Suppressor macrophage (primary cell): ENCODE measurements at places on chromosomes 13 and 19.

GRCh38 chr13:23394821-23395220, 38.7 kb downstream of the SACS start:
- no peak for DNase-seq

- no peak for DNase-seq
Observed at GRCh38 chr13:49146950-49147355, 73.2 kb upstream of the MLNR start.

DNA sequence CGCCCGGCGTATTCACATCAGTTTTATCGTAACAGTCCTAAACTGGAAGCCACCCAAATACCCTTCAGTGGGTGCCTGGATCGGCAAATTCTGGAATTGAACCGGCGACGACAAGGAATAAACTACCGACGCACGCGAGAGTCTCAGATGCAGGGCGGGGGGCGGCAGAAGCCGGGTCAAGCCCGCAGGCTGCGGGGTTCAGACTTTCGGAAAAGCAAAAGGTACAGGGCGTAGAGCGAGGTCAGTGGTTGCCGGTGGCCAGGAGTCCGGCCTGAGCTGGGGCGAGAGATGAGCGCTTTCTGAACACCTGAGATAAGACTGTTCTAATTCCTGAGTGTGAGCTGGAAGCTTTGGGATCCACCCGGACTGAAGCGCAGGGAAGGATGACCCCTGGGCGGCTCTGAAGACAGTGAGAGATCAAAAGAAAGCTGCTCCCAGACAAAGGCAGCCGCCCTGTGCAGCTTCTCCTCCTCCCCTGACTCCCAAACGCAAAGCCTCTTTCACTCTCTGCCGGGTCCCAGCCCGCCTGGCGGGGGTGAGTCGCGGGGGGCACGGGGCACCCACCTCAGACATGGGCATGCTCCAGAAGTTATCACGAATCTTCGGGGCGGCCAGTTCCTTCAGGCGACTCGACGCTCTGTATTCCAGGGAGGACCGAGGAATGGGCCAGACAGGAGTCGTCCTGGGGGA, 26.2 kb upstream of the MIER2 start:
- DNase-seq, result no peak

- no peak for DNase-seq
Observed at GRCh38 chr19:21317821-21318220, 11.4 kb downstream of the ZNF708 start.

- DNase-seq, result no peak
Observed at GRCh38 chr19:56712611-56713276, 41.2 kb upstream of the ZNF835 start.

DNA sequence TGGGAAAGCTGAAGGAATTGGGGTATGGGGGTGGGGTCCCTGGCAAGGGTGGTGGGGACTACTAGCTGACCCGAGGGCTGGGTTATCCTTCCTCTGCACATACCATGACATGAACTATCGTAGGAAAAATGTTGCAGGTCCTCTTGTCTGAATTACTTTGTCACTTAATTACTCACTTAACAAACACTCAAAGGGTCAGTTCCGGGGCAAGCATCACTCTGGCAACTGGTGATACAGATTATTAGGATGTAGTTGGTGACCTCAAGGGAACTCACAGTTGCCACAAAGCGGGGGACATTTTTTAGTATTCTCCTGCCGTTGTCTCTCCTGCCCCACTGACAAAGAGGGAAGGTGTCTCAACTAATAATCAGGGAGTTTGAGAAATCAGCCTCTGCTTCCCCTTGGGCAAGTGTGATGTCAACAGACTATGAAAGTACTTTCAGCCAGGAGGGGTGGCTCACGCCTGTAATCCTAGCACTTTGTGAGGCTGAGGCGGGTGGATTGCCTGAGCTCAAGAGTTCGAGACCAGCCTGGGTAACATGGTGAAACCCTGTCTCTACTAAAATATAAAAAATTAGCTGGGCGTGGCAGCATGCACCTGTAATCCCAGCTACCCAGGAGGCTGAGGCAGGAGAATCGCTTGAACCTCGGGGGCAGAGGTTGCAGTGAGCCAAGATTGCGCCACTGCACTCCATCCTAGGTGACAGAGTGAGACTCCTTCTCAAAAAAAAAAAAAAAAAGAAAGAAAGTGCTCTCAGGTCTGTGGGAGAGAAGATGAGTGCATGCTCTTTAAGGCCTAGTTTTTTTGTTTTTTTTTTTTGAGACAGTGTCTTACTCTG, 10.3 kb downstream of the DNAJB1 start:
- DNase-seq, result peak; percentile 85

GRCh38 chr13:41956272-41956671, 4.6 kb downstream of the VWA8 start:
- DNase-seq, result no peak

GRCh38 chr19:6589711-6590257, 1.2 kb downstream of the CD70 start:
- no peak for DNase-seq

DNA sequence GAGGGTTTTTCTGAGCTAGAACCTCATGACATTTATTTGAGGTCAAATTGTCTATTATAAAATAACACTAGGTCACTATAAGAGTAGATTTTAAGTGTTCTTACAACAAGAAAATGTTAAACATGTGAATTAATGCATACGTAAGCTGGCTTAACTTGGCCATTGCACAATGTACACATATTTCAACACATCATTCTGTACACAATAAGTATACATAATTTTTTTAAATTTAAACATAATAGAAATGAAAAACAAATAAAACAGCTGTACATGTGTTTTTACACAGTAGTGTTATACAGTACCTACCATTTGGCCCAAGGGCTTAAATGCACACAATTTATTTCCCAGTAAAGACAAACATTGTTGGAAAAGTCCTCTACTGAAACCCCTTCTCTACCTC, 269.9 kb downstream of the DACH1 start:
- no peak for DNase-seq

GRCh38 chr13:33213024-33213768, 72.4 kb downstream of the STARD13 start:
- DNase-seq, result no peak

GRCh38 chr19:31262725-31263191, 86.5 kb downstream of the TSHZ3 start:
- no peak for DNase-seq

- peak; percentile 50 for DNase-seq
Observed at GRCh38 chr13:46062185-46062584, 9.6 kb upstream of the ZC3H13 start.

DNA sequence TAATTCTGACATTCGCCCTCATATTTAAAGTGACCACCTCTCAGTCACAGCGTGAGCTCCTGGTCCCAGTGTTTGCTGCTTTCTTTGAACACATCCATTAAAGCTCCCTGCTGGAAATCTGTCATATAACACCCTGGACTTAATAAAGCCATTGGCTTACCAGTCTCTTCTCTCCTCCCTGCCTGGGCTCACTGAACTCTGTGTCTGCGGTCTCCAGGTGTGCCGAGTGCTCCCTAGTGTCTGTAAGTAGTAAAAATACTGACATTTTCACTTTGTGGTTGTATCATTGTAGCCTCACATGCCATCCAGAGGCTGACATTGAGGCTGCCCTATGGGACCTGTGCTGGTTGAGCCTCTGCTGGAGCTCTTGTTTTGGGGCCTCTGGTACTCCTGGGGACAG, 2.6 kb upstream of the PSG11 start:
- DNase-seq, result no peak

DNA sequence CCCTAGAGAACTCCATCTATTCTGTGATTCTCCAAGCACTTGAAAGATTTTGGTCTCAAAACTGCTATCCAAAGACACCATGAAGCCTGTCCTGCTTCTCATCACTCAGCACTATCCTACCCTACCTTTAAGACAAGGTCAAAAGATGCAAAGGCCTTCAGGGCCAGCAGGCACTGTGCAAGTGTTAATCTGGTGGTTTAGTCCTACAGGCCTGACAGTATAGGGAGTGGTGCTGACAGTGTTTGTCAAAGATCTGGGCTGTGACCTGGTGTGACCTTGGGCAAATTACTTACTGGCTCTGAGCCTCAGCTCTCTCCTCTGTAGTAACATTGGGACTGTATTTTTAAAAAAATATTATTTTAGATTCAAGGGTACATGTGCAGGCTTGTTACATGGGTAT, 28.0 kb downstream of the SIAH3 start:
- no peak for DNase-seq

DNA sequence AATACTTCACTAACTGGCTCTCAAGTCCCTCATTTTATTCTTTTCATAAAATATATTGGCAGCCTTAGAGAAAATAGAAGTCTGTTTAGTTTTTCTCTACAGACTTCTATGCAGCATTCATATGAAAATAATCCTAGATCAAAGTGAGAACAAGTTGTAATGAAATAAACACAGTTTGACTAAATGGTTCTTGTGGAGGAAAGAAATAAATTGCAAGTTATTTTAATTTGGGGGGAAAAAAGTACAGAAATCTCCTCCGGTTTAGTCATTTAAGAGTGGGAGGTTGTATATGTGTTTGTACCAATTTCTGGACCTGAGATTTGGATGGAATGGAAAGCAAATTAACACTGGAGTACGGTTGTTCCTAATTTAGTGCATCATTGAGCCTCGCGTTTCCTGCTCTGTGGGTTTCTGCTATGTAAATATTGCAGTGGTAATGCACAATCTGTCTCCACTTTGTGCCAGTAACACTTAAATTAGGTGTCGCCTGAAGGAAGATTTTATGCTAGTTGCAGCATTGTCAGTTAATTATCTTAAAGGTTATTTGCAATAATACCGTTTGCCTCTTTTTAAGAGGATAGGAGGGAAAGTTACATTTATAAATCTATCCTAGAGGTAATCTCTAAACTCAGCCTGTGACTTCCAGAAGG, 100.2 kb downstream of the ZIC5 start:
- DNase-seq, result no peak

- peak; percentile 35 for DNase-seq
Observed at GRCh38 chr19:6590827-6591319, at the start of gene CD70. Gene CD70 (minus strand): TSS chr19:6591150. CDS start chr19:6591002, 148 bp downstream.

DNA sequence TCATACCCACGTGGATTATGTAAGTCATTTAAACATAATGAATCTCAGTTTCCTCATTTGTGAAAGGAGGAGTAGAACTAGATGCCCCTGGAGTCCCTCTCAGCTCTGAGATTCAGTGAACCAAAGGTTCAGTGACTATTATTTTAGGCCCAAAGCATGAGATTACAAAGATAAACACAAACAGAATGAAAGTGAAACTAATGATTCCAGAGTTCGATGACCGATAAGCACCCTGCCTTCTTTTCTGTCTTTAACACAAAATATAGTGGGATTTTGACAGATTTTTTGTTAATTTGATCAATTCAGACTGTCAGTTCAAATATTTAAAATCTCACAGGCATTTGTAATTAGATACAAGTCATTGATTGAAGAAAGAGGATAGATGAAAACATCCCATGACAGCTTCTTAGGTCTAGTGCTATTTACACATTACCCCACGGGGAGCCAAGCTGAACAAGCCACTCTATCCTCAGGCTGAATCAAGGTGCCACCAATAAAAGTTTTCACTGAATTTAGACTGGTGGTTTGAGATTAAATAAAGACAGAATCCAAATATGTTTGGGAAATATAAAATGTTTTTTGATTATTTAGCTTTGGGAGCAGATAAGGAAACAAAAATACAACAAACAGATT, 64.6 kb upstream of the RAP2A start:
- peak; percentile 48 for DNase-seq

DNA sequence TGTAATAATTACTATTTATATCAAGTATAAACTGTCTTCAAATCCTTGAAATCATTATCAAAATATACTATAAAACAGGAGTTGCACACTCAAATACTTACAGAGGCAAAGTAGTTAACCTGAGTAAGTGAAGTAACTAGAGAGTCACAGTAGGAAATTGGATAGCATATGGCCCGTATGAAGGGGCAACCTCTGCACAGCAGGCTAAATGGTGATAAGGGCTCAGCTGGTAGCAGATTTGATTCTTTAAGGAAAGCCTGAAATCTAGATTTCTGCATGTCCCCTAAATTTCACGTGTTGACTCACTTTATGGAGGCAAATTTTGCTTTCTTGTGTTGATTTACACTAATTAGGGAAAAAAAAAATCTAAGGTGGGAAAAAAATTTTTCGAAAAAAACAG, 46.4 kb downstream of the STOML3 start:
- DNase-seq, result no peak

DNA sequence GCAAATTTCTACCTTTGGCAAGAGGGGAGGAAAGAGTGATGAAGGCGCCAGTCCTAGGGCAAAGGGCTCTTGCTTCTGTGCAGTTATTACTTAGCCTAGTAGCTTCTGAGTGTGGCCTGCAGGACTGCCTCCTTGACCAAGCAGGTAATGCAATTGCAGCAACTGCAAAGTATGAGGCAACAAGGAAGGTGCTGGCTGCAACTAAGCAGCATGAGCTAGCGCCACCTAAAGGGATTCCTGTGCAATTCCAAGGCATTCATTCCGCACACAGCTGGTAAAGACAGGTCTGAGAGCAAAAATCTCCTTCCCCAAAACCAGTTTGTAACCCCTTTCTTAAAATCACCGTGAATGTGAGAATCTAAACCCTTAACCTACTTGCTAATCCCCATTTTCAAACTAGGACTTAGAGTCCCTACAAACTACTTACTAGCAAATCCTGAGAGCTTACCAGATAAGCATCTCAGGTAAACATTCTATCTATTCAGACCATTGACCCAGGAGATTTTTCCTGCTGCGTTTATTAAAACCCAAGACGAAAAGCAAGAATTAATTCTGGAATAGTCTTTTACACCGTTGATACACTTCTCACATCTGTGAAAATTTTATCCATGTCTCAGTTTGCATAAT, 62.9 kb downstream of the DCT start:
- no peak for DNase-seq

DNA sequence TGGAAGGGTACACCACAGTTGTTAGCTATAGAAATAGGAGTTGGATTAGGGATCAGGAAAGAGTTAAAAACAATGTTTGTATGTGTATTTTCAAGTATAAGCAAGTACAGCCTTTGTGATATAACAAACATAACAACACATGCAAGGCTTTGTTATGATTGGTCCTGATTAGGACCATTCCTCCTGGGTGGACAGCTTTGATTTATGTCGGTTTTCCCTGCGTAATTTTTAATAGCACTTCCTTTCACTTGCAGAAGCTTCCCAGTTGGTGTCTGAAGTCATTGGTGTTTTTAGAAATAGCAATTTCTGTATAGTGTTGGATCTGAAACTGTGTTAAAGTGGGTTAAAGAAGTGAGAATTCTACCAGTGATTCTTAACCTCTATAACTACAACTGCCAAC, 10.0 kb downstream of the FNDC3A start:
- DNase-seq, result no peak

GRCh38 chr13:27556109-27556508, 64.2 kb downstream of the LNX2 start:
- DNase-seq, result peak; percentile 39

- DNase-seq, result no peak
Observed at GRCh38 chr19:43704002-43704705, 11.7 kb upstream of the IRGC start.
